ENCODE measurements at places on chromosomes 11 and 22.

DNA sequence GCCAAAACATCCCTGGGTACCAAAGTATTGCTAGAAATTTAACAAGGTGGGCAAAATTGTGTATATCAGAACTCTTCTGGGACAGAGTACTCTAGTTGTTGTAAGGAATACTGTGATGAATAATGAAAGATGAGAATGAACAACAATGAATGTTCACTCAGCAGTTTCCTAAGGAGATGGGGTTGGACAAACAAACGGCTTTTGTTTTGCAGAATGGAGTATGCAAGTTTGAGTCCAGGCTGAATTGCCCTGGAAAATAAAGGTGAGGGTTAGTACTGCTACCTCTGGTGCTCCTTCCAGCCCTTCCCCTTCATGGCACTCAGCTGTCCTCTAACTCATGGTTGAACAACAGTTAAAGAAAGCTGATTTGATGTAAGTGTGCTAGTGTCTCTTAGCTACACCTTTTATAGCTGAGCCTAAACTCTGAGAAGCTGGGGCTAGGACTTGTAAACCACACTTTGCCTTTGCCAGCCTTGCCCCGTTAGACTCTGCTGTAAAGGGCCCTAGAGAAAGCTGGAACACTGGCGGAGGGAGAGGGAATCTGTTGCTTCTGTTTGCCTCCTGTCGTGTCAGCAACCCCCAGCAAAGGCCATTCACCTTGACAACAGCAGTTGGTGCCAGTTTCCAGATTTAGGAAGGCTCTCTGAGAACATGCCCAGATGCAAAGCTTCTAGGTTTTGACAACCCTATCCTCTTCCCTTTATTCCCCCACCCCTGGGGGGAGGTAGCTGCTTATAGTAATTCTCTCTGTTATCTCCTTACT, 41.2 kb upstream of the POLD3 start:
- DNase-seq, result no peak

DNA sequence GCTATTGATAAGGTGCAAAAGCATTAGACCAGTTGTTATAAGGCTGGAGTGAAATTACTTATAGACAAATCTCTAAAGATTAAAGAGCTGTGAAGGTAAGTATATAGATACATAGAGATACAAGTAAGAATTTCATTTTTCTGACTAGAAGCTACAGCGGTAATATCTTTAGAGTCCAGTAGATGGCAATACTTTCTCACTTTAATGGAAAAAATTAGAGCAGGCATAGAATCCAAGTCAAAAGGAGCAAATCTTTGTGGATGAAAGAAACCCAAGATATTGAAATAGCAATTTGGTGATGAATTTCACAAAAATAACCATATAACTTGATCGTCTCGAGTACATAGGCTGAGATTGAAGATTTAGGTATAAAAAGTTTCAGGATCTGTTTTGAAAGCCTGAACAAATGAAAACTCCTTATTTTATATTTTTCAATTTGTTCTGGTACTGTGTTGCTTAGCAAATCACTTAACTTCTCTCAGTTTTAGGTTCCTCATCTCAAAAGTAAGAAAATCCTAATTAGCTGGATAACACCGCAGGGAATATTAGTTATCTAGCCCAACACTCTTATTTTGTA, 81.9 kb downstream of the UVRAG start:
- DNase-seq, result no peak

- DNase-seq, result no peak
Measured at GRCh38 chr11:45152740-45153595, 6.5 kb downstream of the PRDM11 start.

DNA sequence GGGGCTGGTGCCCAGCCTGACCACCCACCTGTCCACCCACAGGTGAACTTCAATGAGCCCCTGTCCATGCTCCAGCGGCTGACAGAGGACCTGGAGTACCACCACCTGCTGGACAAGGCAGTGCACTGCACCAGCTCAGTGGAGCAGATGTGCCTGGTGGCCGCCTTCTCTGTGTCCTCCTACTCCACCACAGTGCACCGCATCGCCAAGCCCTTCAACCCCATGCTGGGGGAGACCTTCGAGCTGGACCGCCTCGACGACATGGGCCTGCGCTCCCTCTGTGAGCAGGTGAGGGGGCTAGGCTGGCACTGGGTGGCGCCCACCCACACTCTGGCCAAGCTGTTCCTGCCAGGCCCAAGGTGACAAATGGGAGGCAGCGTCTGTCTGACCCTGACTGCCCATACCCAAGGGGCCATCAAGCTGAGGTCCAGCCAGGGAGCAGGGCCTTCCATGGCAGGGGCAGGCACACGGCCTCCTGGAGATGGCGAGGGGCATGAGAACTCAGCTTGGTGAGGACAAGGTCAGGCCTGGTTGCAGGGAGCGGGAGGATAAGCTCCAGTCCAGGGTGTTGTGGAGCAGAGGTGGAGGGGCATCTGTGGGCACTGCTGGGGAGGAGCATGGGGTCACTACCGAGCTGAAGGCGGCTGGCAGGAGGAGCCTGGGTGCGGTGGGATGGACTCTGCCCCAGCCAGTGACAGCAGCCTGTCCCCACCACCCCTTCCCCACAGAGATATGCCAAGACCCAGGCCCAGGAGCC, 77.7 kb downstream of the MORC2 start:
- DNase-seq, result no peak

DNA sequence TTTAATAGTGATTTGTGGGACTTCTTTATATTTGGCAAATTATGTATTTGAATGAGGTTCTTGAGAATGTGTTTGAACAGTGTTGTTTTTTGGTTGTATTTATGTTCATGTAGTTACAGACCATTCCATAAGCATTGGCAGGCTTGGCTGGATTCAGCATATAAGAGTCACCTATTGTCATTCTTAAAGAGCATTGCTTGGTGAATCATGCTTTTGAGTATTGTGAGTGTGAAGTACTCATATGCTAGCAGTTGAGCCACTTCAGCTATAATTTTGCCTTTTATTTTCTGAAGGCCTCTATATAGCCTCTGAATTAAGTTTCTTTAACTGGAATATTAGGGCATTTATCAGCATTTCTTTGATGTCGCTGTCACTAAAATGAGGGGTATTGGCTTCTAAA, 110.0 kb upstream of the GAL start:
- DNase-seq, result no peak

- DNase-seq, result no peak
Measured at GRCh38 chr11:102420547-102420946, 32.0 kb downstream of the TMEM123 start.

DNA sequence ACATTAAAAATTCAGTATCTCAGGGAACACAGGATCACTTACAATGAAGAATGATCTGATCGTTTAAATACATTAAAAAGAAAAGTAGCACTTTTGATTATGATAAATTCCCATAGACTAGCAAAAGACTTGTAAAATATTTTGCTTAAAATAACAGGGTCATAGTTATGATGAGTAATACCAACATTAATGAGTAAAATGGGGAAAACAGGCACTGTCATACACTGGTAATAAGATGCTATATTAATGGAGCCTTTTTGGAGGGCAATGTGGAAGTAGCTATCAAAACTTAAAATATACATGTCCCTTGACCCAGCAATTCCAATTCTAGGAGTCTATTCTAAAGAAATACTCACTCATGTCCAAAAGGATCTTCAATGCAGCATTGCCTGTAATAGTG, 61.8 kb upstream of the CLNS1A start:
- no peak for DNase-seq

DNA sequence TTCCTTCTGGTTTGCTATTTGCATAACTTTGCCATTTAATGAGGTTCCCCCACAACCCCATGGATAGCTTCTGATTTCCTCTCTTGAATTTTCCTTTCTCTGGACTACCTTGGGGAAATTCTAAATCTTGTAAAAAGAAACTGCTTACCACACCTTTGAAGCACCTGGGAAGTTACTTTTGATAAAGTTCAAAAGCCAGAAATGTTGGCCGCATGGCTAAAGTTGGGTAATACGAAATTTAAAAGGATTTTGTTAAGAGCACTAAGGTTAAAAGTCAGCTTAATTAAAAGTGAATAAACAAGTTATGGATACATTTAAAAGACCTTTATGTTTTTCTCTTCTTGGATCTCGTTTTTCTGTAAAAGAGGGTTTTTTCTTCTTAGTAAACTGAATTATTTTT, 5.5 kb downstream of the CASP4 start:
- no peak for DNase-seq

- no peak for DNase-seq
Measured at GRCh38 chr11:117510646-117511045, 183.0 kb downstream of the CEP164 start.

GRCh38 chr22:26439559-26439958, 10.5 kb downstream of the ASPHD2 start:
- DNase-seq, result no peak

DNA sequence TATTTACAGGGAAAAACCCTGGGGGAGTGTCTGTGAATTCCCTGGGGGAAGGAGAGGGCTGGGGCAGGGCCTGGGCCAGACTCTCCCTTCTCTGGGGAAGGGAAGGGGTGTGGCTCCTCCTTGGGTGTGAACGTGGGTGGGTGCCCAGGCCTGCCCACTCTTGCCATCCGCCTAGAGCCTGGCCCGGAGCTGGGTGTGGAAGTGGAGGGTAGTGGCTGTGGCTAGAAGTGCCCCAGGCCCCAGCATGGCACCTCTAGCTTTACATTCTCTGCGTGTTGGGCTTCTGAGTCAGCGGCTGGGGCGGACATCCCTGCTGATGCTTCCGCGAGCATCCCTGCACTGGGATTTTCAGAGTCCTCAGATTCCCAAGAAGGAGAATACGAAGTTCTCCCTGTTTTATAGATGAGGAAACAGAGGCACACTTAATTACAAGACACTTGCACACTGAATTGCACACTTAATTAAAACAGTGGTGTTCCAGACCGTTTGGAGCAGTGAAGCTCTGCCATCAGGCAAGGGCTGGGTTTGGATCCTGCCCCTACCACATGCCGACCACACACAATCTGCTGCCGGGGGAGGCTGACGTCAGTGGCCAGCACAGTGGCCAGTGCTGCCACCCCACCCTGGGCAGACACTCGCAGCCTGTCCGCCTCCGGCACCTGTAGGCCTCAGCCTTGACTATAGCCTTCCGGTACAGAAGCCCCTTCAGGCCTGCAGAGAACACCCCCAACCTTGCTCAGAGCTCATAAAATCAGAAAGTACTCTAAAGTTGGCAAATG, 7.6 kb downstream of the BAD start:
- DNase-seq, result no peak

DNA sequence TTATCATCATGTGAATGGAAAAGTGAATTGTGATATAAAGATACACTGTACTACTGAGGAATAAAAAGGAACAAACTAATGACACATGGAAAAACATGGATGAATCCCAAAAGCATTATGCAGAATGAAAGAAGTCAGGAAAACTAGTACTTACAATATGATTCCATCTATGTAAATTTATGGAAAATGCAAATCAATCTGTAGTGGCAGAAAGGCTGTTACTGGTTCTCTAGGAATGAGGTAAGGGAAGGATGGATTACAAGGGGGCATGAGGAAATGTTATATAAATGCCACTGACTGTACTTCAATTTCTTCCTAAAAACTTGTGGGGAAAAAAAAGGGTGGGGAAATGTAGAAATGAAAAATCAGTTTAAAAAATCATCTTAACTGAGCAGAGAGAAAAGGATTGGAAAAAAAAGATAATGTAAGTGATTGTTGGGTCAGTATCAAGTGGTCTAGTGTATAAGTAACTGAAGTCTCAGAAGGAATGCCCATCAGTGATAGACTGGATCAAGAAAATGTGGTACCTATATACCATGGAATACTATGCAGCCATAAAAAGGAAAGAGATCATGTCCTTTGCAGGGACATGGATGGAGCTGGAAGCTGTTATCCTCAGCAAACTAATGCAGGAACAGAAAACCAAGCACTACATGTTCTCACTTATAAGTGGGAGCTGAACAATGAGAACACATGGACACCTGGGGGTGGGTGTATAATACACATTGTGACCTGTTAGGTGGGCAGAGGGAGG, 48.8 kb downstream of the USP35 start:
- DNase-seq, result no peak

GRCh38 chr22:22341736-22342135, 97.2 kb downstream of the VPREB1 start:
- no peak for DNase-seq

- DNase-seq, result no peak
Measured at GRCh38 chr11:59172345-59173079, 580 bp downstream of the DTX4 start.

DNA sequence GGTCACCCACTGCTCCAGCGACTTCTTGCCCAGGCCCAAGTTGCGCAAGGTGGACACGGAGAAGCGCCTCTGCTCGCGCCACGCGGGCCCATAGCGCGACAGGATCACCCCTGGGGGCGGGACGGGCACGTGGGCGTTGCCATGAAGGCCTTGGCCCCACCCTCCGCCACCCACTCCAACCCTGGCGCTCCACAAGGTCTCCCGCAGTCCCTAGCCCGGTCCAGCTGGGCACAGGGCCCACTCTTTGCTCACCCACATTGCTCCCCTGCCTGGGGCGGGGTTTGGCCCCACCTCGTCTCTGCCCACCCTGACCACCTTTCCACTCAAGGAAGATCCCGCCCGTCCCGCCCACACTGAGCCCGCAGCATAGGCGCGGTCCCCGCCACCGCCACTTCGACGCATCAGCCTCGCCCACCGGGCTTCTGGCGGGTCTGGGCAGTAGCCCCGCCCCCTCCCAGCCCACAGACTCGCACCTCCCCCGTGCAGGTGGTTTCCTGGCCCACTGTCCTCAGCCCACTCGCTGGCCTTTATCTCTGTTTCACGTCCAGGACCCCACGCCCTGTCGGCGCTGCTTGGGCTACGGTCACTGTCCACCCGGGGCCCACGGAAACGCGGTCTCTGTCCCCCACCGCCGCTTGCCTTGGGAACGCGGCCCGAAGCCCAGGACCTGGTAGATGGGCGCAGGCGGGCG, 12.3 kb upstream of the CYP2D6 start:
- DNase-seq, result no peak

- DNase-seq, result no peak
Measured at GRCh38 chr22:24695060-24695459, 79.5 kb downstream of the PIWIL3 start.

DNA sequence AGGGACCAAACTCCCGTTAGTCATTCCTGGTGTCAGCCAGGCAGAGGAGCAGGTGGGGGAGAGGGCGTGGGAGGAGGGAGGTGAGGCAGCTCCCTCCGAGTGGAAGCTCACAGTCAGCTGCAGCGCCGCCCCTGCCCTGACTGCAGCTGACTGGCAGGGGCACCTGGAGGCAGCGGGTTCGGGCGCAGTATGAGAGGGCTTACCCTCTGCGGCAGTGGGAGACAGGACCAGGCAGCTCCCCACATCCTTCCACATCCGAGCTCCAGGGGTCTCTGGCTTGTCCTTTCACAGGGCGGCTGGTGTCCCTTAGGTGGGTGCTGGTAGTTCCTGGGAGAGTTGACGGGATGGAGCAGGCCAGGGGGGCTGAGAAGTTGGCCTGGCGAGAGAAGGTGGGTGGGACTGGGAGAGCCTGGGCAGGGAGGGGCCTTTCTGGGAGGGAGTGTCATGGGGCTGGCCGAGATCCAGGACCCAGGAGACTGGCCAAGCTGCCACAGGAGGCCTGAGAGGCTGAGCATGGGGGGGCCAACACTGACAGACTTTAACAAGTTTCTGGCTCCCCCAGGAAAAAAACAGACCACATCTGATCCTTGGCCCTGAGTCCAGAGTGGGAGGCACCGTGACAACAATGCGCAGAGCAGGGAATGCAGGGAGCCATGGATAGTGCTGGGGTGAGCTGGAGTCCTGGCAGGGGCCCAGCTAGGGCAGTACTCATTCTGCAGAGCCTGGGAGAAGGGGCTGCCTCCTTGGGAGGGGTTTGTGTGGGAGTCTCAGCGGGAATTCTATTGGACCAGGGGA, 4.9 kb downstream of the ADORA2A start:
- DNase-seq, result peak; percentile 29
